ENCODE measurements at places on chromosomes 1 and 21. TPM values are rescaled to one million over a fixed set of nuclear protein-coding genes. Genes with fewer than 3 reads are reported as not detected.

The VWA5B1 gene
- 0.30 TPM for total RNA-seq

DNA sequence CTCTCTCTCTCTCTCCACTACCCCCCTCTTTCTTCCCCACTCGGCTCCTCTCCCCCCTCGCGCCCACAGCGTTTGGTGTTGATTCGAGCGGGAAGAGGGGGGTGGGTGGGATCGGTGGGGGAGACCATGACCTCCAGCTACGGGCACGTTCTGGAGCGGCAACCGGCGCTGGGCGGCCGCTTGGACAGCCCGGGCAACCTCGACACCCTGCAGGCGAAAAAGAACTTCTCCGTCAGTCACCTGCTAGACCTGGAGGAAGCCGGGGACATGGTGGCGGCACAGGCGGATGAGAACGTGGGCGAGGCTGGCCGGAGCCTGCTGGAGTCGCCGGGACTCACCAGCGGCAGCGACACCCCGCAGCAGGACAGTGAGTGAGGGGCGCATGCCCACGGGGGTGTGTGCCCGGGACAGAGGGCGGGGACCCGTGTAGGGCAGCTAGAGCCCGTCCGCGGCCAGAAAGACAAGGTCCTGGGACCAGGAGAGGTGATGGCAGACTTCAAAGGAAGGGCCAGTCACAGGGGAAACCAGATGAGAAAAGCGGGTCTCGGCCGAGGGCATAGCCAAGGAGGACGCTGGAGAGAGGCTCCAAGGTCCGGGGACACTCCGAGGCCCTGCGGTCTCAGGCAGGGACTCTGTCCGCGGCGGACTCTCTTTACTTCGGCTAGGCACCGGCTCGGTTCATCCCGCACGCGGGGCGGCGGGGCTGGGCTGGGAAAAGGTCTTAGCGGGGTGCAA, at the start of gene PRRX1:
TSS of gene PRRX1 (plus strand) at position 39 of the 735 bp plus-strand sequence. CDS start at position 127, 88 bp downstream.
- DNase-seq = no peak
- H3K27ac ChIP-seq = no peak within 1 kb of the TSS
- peaks cover 100% of the 10 kb centered on the region for H3K27me3 ChIP-seq

The ANXA9 gene
- total RNA-seq = not detected

GRCh38 chr1:110746644-110747259, 72.0 kb upstream of the KCNA3 start:
- no peaks in the 10 kb centered on the region for H3K4me1 ChIP-seq
- peak; percentile 67 for DNase-seq
- no peak overlapping the region for H3K27ac ChIP-seq
- H3K27me3 ChIP-seq = peaks cover 60% of the 10 kb centered on the region
- no peak overlapping the region for H3K4me3 ChIP-seq

The TRIM67 gene
- 1.6 TPM for total RNA-seq

The AK5 gene
- 1.1 TPM for total RNA-seq

- peaks cover 6% of the 10 kb centered on the region for H3K4me1 ChIP-seq
- H3K36me3 ChIP-seq = no peaks in the 10 kb centered on the region
- H3K27me3 ChIP-seq = no peaks in the 10 kb centered on the region
Observed at GRCh38 chr1:98003442-98003841, 82.6 kb upstream of the DPYD start.

GRCh38 chr1:77986810-77987209, 7.9 kb upstream of the FUBP1 start:
- H3K27me3 ChIP-seq = no peaks in the 10 kb centered on the region
- peaks cover 15% of the 10 kb centered on the region for H3K4me1 ChIP-seq
- DNase-seq = no peak
- H3K27ac ChIP-seq = no peak overlapping the region

- H3K27ac ChIP-seq = no peak overlapping the region
- H3K36me3 ChIP-seq = no peaks in the 10 kb centered on the region
- H3K27me3 ChIP-seq = no peaks in the 10 kb centered on the region
- H3K4me3 ChIP-seq = peak overlapping the region; percentile 96
Observed at GRCh38 chr1:226737819-226738420, 1.2 kb downstream of the ITPKB start.

All from neural crest cell (in vitro differentiated cells).